ENCODE measurements at places on chromosomes 1 and 21.

- DNase-seq = no peak
These were observed 508.1 kb downstream of the DPYD start for GRCh38 chr1:97412737-97413136.

GRCh38 chr1:203402629-203403337 is 51.9 kb upstream of the FMOD start:
- no peak for DNase-seq

- no peak for DNase-seq
These were observed 1.4 kb upstream of the TLCD4 start for GRCh38 chr1:95115708-95116137.

- peak; percentile 98 for DNase-seq
These were observed at the start of gene RIMS3 for GRCh38 chr1:40665335-40666171. RIMS3 (minus strand) TSS chr1:40665682; CDS start chr1:40641925, 23,757 bp downstream.

DNA sequence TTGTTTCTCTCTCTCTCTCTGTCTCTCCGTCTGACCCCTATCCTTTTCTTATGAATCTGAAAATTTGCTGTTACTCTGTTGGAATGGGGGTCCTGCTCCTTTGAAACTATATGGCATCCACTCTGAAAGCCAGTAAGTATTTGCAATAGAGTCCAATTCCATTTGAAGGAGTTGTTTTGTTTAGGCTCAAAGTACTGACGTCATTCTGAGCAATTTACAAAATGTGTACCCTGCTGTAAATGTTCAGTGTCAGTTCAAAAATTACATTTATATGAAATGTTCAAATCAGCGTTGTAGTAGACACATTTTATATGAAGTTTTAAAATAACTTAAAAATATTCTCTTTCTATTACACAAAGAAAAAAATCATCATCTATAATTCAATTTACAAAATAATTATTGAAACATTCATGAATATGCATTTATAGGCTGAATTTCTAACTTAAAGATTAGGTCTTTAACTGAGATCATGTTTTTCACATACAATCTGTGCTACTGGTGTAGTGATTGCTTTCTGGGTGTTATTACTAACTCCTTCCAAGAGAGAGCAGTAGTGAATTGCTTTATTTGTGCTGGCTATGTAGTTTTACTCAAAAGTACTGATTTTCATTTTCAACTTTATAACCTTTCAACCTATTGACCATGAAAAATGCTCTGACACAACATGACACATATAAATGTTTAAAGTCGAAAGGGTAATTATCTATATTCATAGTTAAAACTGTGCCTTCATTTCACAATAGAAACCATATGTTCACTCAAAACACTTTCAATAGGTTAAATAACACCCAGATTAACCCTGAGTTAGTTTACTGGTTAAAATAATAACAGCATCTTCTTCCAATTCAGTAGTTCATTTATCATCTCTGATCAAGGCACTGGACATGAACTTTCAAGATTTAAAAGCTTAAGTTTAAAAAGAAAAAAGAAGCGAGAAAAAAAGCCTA is 253.1 kb upstream of the ADGRL4 start:
- peak; percentile 3 for DNase-seq

DNA sequence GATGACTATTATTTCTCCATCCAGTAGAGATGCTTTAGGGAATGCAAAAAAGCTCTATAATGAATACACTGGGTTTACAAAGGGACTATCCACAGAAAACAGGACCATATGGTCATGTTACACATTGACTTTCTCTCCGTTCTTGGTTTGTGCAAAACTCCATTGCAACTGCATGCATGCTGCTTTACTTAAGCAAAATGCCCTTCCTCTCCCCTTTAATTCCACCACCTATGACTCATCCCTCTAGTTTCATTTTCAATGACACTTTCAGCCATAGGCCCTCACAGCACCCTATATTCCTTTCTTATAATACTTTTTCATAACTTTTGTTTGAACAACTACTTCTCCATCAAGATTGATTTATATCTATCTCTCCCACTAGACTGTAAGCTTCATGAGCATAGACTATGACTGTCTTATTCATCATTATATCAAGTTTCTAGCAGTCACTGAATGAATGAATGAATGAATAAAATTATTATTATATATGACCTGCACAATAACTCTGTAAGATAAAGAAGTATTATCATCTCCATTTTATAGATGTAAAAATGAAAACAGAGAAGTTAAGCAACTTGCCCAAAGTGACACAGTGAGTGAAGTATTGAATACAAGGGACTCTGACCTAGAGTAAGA is 248.9 kb downstream of the PLPP3 start:
- no peak for DNase-seq

- no peak for DNase-seq
These were observed 55.8 kb downstream of the YARS1 start for GRCh38 chr1:32761253-32761877.

- no peak for DNase-seq
These were observed 110.8 kb downstream of the BEND5 start for GRCh38 chr1:48665708-48666407.

DNA sequence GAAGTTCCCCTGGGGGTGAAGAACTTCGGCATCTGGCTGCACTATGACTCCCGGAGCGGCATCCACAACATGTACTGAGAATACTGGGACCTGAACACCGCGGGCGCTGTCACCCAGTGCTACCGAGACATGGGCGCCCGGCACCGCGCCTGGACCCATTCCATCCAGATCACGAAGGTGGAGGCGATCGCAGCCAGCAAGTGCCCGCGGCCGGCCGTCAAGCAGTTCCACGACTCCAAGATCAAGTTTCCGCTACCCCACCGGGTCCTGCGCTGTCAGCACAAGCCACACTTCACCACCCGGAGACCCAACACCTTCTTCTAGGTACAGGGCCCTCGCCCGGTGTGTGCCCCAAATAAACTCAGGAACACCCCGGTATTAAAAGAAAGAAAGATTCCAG is 22.0 kb upstream of the SLC9A1 start:
- DNase-seq = no peak

GRCh38 chr1:151581451-151581850 is 30.4 kb upstream of the SNX27 start:
- no peak for DNase-seq

GRCh38 chr1:25186161-25187007 is 45.9 kb downstream of the SYF2 start:
- no peak for DNase-seq

DNA sequence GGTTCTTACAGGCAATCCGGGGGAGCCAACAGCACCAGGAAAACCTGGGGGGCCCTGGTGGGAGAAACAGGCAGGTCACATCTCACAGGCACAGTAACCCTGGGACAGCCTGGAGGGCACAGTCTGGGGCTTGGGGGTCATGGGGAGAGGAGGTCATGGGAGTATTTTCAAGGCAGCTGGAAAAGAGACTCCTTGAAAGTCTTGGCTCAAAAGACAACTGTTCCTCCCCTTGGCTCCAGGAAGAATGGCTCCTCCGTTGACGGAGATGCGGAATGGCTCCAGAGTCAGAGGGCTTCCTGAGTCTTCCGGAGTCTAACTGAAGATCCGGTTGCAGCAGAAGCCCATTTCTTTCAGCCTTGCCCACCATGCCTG is 25.9 kb upstream of the PEF1 start:
- DNase-seq = no peak

DNA sequence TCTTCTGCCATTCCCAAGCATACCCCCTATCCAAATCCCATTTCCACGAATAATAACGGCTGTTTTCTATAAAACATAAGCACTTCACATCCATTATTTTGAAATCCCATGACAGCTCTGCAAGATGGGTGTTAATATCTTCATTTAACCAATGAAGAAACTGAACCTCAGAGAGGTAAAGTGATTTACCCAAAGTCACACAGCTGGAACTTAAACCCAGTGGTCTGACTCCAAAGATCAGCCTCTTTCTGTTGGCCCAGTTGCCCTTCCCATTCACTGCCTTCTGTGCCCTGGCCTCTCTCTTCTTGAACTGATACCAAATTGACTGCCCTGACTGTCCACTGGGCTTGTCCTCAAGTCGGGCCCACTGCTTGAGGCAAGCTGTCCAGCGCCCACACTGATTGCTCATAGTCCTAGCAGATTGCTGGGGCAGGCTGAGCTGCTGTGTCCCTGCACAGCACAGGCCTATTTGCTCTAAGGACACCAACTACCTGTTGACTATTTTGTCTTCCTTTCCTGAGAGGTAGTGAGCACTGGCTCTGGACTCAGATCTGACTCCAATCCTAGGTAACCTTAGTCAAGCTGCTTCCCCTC is 19.3 kb downstream of the TAL1 start:
- DNase-seq = no peak

DNA sequence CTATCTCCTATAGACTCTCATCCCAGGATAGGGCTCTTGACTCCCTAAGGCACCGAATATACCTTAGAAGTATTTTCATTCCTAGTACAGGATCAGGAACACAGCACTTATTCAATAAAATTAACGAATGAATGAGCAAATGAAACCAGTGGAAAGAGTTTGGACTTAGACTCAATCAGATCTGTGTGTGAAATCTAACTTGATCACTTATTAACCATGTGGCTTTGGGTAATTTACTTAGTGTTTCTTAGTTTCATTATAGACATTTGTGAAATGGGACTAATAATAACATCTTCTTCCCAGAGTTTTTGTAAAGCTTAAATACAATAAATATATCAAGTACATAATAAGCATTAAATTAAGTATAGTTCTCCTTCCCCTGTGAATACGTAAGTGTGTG is 230.1 kb downstream of the ADGRL2 start:
- no peak for DNase-seq

- DNase-seq = peak; percentile 67
These were observed 40.2 kb upstream of the SIPA1L2 start for GRCh38 chr1:232669981-232670747.

GRCh38 chr1:19254416-19254815 is 2.8 kb downstream of the MRTO4 start:
- no peak for DNase-seq

DNA sequence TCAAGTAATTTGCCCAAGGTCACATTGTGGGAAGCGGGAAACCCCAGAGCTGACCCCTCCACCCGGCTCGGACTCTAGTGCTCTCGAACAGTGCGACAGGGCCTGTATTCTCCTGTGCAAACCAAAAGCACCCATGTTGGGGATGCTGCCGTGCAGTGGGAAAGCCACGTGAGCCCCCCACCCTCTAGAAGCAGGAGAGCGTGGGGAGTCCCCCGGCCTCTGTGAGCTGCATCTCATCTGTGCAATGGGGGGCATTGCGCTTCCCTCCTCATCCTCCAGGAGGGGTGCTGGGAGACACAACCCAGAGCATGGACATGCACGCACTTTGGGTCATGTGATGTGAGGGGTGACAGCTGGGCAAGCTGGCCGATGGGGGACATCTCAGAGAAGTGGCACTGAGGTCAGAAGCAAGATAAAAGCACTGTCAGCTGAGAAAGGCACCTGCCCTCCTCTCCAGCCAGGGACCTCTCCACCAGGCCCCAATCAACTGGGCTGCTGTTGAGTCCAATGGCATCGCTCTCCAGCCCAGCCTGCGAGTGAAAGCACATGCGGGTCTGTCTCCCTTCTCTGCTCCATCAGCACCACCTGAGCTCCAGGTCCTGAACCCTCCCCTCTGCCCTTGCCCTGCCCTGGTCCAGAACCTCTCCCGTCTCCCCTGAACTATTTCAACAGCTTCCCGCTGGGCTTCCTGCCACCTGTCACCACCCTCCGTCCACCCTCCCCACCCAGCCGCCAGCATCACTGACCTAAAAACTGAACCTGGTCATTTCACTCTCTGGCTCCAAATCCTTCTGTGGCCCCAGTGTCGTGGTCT is 76.4 kb upstream of the IFFO2 start:
- DNase-seq = no peak

- DNase-seq = no peak
These were observed 515.5 kb downstream of the NUF2 start for GRCh38 chr1:163837206-163837605.

DNA sequence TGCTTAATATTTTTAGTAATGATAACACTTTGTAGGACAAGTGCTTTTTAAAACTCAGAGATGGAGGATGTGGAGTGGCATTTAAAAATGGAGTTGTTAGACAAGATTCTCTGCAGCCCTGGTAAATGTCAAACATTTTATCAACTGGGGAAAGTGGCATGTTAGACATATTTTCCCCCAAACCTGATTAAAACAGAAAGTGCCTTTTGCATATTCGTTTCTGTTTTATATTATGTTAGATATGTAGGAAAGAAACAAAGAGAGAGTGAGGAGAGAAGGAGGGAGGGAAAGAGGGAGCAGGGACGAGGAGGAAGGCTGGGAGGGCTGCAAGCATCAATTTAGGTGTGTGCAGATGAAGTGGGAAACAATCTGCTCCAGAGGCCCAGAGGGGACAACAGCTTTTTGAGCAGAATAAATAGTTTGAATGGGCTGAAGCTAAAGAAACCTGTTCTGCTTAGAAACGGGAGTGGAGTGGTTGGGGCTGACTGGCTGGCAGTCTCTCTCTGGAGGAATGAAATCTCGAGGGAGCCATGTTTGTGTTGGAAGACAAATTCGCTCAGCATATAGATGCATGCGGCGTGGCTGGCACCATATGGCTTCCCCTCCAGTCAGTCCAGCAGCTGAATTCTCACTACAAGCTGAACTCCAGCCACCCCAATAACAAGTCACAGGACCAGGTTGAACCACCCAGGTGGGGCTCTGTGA is 502.2 kb downstream of the AJAP1 start:
- DNase-seq = no peak

DNA sequence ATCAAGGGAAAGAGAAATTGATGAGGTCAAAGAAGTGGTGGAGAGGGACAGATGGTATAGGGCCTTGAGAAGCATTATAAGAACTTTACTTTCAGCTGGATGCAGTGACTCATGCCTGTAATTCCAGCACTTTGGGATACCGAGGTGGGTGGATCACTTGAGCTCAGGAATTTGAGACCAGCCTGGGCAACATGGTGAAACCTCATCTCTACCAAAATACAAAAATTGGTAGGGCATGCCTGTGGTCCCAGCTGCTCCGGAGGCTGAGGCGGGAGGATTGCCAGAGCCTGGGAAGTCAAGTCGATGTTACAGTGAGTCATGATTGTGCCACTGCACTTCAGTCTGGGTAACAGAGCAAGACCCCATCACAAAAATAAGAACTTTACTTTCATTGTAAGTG is 5.7 kb downstream of the TMEM50A start:
- no peak for DNase-seq

GRCh38 chr1:97433094-97433823 is 487.6 kb downstream of the DPYD start:
- no peak for DNase-seq

DNA sequence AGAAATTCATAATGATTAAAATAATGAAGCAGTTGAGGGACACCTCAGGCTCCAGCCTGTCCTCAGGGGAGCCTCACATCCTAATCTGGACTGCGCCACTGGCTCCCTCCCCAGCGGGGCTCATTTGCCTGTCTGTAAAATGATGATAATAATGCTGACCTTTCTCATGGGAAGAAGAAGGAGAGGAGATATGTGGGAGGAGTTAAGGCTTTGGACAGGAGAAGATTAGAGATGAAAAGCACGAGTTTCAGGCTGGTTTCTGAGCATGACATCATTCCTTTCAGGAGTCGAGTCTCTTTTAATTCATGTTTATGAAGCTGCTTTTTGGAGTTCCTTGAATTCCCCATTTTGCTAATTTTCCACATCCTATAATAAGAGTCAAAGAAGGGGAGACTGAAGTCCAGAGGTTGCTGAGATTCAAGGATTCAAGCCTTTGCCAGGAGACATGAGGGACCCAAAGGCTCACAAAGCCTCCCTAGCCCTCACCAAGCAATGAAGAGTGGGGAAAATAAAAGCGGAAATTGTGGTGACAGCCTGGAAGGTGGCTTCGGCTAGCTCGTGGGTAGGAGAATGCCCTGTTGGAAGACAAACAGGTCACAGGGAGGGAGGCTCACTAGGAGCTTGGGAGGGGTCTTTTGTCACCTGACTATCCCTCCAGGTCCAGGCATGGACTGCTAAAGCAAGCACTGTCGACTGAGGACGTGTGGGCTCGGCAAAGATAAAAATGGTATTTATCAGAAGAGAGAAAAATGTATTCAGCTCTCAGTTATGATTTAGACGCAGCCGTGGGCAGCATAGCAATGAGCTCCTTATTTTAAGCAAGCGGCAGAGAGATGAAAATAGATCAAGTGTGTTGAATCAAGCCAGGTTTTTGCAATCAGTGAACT is 27.5 kb upstream of the STMN1 start:
- DNase-seq = no peak

Data from NCI-H2029 (cell line).